ENCODE measurements at places on chromosomes 11 and 22.

DNA sequence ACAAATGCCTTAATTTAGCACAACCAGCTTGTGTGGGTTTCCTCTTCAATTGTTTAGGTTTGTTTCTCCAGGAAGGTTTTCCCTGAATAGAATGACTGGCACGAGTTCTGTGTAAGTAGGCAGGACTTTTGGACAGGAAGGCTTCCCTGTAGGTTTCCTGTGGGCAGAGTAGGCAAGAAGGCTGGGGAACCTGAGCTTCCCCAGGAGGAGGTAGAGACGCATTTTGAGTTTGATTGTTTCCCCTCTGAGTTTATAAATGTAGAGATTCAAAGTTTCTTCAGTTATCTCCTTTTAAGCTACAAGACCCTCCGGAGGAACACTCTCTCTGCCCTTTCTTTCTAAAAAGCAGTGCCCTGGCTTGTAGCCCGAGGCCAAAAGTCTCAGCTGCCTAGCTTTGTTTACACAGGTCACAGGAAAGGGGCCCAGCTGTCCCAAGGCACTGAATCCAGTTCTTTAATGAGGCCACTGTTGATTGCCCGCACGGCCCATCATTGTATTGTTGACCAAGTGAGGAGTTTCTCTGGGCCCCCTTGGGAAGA, 66.6 kb upstream of the RDX start:
- DNase-seq: no peak

- DNase-seq: no peak
Measured at GRCh38 chr11:34476849-34477248, 36.7 kb downstream of the ELF5 start.

DNA sequence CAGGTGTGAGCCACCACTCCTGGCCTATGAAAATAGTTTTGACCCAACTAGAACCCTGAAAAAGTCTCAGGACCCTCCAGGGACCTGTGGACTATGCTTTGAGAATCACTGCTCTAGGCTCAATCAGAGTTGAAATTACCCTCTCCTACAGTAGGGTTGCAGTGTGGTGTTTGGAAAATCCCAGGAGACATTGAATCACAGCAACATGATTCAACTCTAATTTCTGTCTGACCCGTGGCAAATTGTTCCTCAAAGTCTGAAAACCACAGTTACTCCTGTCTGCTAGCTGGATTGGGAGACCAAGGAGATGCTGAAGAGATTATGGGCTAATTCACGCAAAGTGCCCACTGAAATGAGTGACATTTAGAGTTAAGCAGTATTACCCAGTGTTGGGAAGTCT, 5.4 kb upstream of the MTMR3 start:
- no peak for DNase-seq

DNA sequence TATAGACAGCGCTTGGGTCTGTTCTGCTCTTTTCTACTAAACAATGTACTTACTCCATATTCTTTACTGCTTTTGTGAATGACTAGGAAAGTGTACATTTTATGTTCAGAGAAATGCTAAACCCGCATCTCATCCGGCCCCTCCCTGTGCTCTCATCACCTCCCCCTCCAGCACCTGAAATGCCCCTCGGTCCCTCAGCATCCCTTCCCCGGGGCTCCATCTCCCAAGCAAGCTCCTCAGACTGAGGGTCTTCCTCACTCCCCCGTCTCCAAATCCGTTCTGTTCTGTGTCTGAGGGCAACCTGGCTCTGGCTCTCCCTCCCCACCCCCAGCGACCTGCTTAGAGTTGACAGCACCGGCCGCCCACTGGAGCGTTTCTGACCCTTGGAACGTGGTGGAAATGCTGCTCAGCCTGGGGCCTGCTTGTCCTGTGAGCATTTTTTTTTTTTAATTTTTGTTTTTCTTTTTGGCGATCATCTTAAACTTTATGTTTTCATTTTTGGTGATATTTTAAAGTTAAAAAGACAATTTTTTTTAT, 1.4 kb downstream of the SELENOO start:
- DNase-seq: no peak

GRCh38 chr11:69211920-69212797, 56.4 kb downstream of the SMIM38 start:
- DNase-seq: peak; percentile 5

DNA sequence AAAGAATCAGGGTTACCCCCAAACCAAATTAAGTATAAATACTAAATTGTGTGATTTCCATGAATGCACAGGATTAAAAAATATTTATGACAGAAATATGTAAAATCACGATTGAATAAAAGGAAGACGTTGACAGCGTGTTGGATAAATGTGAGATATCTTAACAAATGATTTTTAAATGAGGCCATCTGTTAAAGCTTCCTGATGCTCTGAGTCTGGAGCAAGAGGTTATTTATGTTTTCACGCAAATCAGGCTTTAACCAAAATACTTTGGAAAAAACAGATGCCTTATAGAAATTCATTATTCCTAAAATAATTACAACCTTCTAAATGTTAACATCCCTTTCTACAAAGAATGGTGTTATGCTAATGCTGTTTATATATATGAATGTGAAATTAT, 123.3 kb downstream of the PAX6 start:
- DNase-seq: no peak

DNA sequence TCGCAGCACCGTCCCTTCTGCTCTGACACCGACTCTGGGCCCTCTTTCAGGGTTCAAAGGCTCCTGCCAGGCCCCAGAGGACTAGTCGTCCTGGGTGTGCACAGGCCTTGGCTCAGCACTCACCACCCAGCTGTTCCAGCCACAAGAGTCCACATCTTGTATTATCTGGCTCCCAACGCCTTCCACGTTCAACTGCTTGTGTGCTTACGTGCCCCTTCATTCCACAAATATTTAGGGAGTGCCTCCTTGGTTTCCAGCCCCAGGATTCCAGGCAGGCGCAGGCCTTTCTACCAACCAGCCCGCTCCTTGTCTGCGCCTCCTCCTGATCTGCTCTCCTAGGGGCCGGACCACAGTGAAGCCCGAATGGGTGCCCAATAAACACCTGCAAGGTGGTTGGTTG, 70.9 kb downstream of the SCUBE1 start:
- no peak for DNase-seq

DNA sequence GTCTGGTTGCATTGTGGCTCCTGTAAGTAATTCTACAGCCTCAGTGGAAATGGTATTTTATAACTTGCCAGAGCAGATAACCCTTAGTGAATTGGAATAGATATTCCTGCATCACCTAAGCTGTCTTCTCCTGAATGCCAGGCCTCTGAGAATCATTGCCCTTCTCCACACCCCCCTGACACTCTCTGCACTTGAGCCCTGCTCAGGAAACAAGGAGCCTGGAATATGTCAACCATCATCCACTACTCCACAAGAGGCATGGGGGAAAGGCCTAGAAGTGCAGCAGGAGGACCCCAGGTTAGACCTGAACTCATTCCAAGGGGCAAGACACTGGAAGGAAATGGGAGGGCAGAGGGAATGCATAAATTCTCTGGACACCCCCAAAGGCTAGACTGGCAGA, 72.4 kb downstream of the DSCAML1 start:
- DNase-seq: no peak

DNA sequence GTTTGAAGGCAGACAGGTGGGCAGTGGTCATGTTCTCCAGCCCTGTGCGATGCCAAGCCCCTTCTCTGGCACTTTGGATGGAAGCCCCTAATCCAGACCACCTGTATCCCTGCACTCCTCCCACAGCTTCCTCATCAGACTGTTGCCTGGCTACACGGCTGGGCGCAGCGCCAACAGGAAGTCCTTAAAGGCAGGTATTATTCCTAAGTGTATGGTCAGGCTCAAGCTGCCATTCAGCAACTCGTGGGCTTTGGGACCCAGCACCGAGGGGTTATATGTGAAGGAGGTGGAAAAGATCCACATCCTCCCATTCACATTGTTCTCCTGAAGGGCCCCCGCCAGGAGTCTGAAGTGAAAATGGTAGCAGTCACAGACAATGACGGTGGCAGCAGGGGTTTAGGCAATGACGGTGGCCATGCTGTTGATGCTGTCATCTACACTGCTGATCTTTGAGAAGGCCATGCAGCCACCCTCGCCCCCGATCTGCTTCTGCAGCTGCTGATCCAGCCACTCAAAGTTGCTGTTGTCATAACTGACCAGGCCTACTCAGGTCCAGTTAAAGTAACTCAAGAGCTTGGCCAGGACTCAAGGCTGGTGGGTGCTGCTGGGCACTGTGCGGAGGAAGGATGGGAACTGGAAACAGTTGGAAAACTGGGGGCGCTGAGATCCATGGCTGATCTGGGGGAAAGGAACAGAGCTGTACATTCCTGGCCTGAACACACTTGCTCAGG, 27.7 kb downstream of the OR6Q1 start:
- no peak for DNase-seq

DNA sequence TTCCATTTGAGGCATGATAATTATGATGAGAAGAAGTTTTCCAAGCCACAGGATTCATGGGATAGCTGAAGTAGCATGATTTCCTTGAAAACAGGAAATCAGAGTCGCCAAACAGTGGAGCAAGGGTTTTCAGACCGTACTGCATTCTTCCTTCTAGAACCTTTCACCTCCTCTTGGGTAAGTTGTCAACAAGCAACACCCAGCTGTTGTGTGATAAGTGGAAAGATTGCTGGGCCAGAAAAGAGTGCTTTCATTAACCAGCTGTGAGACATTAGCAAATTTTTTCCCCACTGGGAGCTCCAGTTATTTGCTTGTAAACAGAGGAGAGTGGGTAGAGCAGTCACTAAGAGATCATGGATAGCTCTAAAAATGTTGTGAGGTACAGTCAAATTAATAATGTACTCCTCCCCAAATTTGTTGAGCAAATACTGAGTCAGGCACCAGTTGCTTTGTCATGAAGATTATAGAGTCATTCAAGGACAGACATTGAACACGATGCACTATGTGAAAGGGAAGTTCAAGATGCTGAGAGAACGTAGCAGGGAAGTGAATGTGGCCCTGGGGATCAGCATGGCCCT, 11.7 kb upstream of the MPEG1 start:
- DNase-seq: no peak

DNA sequence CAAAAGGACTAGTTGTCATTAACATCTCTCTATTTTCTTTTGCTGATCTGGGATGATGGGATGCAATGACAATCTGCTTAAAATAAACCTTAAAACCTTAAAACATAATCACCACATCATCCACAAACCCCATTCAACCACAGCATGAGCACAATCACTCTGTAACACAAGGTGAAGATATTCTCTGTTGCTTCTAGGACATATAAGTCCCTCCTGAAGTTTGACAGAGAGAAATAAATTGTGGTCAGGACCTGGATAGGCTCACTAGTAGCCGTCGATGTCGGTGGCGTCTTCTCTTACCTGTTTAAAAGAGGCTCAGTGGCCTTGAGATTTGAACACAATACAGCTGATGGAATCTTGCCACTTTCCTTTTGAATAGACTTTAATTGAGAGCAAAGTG, 47.9 kb downstream of the WT1 start:
- no peak for DNase-seq

DNA sequence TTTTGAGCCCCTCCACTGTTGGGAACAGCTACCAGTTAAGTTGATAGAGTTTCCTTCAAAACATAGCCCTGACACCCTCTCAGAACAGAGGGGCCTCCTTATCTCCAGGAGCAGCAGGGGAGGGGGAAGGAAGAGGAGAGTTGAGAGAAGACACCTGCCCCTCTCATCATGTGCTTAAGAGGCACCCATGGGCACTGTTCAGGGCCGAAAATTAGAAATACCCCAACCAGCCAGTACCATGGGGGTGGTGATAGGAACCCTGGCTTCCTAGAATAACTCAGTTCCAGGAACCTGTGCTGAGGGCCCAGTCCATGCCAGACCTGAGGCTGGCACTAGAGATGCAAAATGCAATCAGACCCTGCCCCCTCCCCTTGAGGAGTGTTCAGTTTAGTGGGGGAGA, 9.3 kb upstream of the GDPD5 start:
- DNase-seq: no peak
